ENCODE measurements at places on chromosomes 2 and 18.

DNA sequence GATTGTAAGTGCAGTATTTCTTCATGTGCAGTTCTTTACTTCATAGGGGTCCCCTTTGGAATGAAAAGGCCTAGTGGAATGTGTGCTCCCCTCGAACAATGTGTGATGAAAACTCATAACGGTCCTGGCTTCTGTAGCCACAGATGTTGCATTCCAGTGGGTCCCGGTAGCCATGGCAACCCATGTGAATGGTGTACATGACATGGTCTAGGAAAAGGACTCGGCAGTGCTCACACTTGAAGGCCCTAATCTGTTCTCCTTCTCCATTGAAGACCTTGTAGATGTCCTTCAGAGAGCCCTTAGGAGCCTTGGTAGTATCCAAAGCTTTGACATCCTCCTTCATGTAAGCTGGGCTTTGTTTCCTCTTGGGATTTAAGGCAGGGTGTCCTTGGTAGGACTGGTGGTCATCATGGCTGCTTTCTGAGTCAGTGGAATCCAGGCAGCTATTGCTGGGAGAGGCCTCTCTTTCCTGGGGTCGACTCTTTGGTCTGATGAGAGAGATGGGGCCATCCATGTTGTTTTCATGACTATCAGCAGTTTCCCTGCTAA lies 144.0 kb downstream of the IKZF2 start:
- DNase-seq, result no peak

DNA sequence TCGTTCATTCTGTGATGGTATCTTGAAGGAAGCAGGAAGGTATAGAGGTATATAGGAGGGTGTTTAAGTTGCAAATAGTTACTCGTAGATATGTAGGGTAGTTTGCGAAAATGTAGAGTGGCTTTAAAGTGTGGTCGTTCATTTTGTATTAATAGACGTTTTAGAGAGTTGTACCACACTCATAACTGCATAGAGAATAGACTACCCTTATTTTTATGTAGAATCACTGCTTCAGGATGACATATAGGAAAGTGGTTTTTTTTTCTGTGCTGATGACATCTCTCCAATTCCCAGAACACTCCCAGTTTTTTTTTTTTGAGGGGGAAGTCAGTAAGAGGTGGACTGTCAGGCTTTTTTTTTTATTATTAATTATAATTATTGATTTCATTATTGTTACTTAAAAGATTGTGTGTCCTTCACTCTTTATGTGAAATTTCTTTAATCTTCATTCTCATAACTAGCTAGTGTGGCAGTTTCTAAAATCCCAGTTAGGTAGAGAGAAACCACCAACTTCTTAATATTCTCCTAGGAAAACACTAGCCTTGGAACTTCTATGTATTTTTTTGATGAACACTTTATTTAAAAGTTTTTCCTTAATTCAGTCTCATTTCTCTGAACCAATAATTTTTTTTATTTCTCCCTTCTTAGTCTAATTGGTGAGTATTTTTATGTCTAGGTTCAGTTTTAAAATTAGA lies 1.5 kb downstream of the ACTR3 start:
- no peak for DNase-seq

GRCh38 chr18:51182824-51183223 lies 14.7 kb downstream of the MEX3C start:
- DNase-seq, result no peak

- no peak for DNase-seq
These were observed 73.5 kb upstream of the ASB18 start for GRCh38 chr2:236337465-236338325.

DNA sequence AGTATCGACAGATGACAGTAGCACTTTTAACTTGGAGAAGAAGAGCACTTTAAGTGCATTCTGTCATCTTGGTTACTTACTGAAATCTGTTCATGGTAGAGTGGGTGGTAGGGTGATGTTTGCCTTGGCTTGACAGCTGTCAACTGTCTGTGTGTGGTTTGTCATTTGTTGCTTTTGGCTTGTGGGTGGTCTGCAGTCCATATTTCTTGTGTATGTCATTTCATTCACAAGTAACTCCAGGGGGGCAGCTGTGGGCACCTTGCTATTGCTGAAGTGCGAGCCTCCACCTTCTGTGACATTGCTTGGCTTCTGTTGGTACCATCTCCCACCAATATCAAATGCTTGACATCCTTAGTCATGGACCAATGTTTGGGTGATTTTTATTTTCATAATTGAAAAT lies 311.6 kb upstream of the NRP2 start:
- no peak for DNase-seq

- DNase-seq, result no peak
These were observed 67.5 kb downstream of the GALNT13 start for GRCh38 chr2:153939124-153939796.

- no peak for DNase-seq
These were observed 28.2 kb upstream of the STAT4 start for GRCh38 chr2:191178806-191179514.

- no peak for DNase-seq
These were observed 89.0 kb downstream of the LPIN1 start for GRCh38 chr2:11835403-11835802.

- DNase-seq, result no peak
These were observed 6.8 kb downstream of the BIRC6 start for GRCh38 chr2:32363597-32363996.

GRCh38 chr2:1377473-1377872 lies 35.8 kb upstream of the TPO start:
- DNase-seq, result no peak

DNA sequence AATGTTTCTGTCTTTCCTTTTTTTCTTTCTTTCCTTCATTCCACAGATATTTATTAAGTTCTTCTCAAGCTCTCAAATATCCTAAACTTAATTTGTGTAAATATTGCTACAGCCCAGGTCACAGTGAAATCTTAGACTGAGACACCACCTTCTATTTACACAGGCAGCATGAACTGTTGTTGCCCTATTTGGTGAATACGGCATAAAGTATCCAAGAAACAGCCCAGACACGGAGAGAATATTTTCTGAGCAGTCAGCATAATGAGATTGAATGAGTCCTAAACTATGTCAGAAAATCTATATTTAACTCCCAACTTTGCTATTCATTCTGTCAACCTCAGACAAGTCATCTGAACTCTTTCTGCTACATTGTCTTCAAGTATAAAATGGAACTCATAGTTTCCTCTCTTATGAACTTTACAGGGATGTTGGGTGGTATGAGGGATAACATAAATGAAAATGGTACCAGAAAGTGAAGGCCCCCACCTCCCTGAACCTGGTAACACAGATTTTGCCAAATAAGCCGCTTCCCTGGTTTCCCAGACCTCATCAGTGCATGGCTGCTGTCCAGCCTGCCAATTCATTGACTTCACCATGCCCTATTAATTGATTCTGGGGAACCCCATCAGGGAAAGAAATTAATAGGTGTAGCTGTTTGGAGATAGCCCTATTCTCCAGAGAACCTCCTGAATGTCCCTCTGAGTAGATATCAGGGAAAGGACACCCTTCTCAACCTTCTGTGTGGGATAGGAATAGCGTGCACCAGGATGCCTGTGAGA lies 235.9 kb downstream of the SETBP1 start:
- no peak for DNase-seq

GRCh38 chr18:47331641-47332040 lies 80.2 kb upstream of the SKOR2 start:
- DNase-seq, result no peak

DNA sequence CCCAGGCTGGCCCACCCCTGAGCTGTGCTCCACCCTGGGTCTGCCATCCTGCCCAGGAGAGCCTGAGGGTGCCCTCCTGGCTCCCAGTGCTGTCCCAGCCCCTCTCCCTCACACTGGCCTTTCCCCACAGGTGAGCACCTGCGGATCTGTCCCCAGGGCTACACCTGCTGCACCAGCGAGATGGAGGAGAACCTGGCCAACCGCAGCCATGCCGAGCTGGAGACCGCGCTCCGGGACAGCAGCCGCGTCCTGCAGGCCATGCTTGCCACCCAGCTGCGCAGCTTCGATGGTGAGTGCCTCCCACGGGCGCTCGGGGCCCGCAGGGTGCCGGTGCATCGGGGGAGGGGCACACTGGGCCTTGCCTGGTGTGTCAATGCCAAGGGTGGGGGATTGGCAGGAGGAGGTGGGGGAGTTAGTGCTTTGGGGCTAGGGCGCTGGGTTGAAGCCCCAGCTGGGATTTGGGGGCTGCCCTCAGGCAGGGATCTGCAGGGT lies 23.5 kb downstream of the GPC1 start:
- no peak for DNase-seq

GRCh38 chr18:59918320-59918755 lies 18.5 kb downstream of the PMAIP1 start:
- no peak for DNase-seq

- no peak for DNase-seq
These were observed 379.3 kb upstream of the SYT4 start for GRCh38 chr18:43656547-43656946.

GRCh38 chr18:35506024-35506712 lies 8.4 kb upstream of the INO80C start:
- DNase-seq, result no peak

DNA sequence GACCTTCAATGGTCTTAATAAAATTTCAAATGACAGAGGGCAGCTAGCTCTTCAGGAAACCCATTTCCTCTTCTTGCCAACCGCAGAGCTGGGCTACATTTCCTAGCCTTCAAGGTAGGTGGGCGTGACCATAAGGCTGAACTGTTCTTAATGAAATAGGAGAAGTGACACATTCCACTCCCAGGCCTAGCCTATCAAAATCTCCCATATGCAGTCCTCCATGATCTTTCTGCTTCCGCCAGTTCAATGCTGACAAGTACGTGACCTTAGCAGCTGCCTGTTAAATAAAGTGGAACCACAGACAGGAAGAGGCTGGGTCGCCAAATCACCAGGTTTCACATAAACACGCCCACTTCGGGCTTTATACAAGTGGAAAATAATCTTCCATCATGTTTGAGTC lies 13.2 kb downstream of the SERPINE2 start:
- peak; percentile 81 for DNase-seq

DNA sequence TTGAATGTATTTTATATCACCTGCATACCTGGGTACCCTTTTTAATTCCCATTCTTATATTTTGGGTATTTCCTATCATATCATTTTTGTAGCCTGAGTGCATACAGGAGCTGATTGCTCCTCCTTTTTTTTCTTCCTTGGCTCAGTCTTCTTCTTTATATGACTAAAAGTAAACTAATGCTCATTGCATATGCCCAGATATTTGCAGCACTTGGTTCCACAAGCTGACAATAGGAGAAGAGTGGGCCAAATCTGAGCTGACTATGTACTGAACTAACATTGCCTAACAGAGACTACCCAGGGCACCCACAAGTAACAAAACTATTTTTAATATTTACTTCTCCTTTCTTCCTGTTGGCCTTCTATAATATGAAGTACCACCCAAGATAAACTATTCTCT lies 131.7 kb upstream of the SPOPL start:
- DNase-seq, result no peak

DNA sequence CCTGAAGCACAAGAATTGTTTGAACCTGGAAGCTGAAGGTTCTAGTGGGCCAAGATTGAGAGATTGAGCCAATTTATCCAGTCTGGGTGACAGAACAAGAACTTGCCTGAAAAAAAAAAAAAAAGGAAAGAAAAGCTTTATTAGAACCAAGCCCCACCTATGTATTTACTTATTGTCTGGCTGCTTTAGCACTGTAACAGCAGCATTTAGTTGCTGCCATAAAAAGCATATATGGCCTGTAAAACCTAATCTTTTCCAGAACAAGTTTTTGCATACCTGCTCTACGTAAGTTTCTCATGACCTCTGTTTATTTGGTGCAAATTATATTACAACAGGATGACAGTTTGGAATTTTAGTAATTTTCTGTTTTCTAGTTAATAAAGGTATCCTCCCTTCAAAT lies 1565.6 kb upstream of the LRRTM1 start:
- no peak for DNase-seq

DNA sequence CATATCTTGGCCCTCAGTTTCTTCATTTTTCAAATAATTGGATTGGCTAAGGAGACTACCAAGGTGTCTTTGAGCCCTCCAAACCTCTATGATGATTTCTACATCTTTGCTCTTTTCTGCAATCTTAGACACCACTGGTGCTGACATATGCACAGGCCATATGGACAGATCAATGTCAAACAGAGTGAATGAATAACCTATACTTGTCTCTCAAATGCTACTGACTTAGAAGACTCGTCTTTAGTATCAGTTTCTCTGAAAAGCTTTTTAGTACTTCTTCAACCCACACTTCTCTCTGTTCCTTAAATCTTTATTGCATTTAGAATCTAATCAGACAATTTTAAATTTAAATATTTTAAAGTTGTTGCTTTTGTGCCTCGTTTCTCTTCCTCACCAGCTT lies 258.2 kb downstream of the LTBP1 start:
- DNase-seq, result no peak

DNA sequence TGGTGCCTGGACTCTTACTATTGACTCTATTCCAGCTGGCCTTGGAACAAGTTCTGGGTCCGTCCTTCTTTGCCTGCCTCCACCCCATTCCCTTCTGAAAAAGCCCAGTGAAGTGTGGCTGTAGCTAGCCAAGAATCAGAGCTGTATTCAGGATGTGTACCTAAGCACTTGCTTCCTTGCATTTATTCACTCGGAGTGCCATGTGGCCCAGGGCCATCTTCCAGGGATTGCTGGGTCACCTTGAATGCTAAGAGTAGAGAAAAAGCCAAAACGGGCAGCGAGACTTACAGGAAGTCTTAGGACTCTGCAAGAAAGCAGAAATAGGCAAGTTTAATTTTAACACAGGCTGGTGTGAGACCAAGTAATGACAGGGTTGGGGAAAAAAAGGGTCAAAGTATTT lies 4.1 kb downstream of the ITGA6 start:
- DNase-seq, result no peak

DNA sequence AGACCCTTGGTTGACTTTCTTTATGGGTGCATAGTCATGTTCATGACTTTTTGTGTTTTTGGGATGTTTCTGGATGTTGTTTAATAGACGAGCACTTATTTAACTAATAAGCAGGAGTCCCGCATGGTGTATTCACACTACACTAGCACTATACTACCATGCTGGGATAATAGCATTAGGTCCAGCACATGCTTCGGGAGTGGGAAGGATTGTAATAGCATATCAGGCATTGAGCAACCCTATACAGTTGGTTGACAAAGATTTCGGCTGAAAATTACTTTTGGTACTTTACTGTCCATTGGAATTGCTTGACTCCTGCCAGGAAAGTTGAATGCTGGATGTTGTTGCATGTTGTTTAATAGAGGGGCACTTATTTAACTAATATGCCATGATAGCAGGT lies 2.8 kb downstream of the SH3RF3 start:
- no peak for DNase-seq

DNA sequence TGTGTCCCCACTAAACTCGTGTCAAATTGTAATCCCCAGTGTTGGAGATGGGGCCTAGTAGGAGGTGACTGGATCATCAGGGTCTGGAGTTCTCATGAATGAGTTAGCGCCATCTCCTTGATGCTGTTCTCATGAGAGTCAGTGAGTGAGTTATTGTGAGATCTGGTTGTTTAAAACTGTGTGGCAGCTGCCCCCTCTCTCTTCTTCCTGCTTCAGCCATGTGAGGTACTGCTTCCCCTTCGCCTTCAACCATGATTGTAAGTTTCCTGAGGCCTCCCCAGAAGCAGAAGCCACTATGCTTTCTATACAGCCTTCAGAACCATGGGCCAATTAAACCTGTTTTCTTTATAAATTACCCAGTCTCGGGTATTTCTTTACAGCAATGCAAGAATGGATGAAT lies 50.4 kb downstream of the AP1S3 start:
- no peak for DNase-seq
